ENCODE measurements at places on chromosomes 16 and 17.

DNA sequence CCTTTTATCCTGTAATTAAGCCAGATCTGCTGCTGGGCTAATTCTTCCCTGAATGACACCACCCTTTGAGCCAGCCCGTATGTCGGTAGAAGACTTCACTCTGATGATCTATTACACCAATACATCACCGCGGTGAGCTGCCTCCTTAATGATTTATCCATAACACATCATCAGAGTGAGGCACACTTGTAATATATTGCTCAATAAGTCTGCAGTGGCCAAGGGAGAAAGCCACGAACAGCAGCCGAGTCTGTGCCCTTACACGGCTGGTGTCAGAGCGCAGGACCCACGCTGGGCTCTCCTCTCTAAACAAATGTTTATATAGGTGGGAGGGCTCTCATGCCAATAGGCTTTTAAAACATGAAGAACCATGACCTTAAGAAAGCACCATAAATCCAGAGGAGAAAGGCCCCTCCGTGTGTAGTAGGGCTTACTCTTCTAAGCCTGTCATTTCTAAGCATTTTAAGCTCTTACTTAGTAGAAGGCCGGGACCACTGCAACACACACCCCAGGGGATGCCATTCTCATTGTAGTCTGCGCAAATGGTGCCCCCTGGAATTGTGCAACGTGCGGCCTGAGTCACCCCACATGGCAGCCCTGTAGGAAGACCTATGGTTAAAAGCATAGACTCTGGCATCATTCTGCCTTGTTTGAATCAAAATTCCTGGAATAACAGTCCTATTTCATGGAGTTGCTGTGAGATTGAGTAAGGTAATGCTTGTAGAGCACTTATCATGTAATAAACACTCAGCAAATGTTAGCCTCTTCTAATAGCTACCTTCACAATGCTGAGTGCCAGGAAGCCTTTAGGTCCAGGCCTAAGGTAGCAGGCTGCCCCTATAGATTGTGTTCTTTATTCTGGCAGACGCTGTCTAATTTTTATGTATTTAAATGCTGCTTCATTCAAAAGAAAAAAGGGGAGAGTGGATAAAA, 26.1 kb downstream of the MRPS23 start:
- no peak for DNase-seq

DNA sequence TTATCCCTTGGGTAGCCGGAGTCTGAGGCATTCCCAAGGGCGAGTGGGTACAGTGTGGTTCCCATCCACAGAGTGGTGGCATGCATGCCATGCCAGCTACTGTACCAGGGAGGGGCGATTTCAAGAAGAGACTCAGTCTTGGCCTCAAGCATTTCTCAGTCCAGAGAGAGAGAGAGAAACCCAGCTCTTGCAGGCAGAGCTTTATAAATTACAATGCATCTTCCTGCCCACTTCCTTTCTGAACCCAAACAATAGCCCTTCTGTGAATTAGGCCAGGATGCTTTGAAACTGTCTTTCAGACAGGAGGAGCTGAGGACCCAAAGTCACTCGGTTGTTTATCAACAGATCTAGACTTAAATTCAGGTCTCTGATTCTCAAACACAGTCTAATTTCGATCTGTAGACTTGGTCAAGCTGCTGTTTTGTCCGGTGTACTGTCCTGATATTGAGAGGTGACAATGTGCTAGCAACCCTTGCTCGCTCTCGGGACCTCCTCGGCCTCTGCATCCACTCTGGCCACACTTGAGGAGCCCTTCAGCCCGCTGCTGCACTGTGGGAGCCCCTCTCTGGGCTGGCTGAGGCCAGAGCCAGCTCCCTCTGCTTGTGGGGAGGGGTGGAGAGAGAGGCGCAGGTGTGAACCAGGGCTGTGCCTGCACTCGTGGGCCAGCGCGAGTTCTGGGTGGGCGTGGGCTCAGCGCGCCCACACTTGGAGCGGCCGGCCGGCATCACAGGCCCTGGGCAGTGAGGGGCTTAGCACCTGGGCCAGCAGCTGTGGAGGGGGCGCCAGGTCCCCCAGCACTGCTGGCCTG, 408.0 kb downstream of the UTP18 start:
- no peak for DNase-seq

DNA sequence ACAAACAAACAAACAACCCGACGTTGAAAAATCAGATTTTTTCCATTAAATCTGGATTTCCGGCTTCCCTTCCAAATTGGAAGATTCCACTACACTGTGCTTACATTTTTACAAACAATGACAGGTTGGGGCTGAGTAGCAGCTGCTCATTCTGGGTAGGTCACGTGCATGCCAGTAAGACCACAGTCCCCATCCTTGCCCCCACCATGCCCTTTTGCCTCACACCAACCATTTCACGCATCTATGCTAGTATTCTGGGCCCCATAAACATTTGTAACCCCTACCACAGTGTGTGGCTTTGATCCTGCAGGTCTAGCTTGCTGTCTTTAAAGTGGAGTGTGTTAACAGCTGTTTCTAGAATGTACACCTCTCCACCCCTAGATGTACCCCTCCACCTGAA, 366.1 kb downstream of the XYLT1 start:
- DNase-seq, result no peak

DNA sequence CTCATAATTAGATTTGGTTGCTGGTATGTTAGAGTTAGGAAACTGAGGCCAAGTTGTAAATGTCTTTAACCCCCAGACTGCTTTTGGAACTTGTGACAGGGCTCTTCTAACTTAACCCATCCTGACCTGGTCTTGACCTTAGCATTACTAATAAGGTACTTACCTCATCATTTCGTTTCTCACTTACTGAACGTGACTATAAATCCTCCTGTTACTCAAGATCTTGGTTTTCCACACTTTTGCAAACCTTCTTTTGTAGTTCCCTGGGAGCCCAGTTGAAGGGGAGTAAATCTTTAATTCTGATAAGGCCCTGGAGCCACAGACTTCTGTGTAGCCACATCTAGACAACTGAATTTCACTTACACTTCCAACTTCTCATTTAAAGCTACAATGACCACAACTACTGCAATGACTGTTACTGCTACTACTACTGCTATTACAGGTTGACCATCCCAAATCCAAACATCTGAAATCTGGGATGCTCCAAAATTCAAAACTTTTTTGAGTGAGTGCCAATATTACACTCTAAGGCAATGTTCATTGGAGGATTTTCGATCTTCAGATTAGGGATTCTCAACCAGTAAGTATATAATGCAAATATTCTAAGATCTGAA, 248.8 kb upstream of the TBX2 start:
- no peak for DNase-seq

DNA sequence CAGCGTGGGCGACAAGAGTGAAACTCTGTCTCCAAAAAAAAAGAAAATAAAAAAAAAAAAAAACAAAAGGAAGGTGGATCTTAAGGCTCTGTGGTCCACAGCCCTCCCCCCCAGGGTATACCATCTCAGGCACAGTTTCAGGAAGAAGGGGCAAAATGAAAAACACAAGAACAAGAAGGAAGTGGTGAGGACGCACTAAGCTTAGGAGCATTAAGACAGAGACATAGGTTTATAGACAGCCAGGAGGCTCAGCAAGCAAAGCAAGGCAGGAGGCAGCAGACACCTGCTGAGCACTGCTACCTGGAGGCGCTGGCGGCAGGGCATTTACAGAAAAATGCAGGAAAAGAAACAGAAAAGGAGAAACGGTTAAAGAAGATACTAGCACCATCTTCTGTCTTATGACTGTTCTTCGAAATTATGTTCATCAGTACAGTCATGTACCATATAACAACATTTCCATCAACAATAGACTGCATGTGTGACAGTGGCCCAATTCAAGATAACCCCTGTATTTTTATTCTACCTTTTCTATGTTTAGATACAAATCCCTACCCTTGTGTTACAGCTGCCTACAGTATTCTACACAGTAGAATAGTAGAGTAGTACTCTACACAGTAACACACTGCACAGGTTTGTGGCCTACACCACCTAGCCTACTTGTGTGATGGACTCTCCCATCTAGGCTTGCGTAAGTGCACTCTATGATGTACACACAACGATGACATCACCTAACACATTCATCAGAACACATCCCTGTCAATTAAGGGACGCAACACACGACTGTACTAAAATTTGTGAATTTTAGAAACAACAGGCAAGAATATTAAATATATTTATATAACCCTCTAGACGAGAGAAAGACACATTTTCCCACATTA, 62.5 kb downstream of the XPO6 start:
- DNase-seq, result no peak

DNA sequence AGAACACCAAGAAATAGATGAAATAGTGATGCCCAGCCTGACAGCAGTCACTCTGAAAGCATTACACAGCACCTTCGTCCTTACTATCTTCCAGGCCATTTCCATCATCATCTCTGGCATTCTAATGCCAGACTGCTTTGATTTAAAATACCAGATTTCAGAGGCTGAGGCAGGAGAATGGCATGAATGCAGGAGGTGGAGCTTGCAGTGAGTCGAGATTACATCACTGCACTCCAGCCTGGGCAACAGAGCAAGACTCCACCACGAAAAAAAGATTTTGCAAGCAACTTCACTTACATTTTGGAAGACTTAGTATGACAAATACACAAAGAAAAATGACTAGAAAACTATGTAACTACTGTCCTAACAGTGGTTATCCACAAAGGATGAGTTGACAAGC, 244.0 kb downstream of the CPPED1 start:
- no peak for DNase-seq

- peak; percentile 69 for DNase-seq
Observed at GRCh38 chr17:10127819-10128425, 70.5 kb downstream of the GAS7 start.

- DNase-seq, result peak; percentile 41
Observed at GRCh38 chr17:80898716-80899115, 92.9 kb upstream of the CHMP6 start.

- no peak for DNase-seq
Observed at GRCh38 chr17:80791758-80792284, 199.8 kb upstream of the CHMP6 start.

- no peak for DNase-seq
Observed at GRCh38 chr16:66481081-66481942, 54.2 kb downstream of the BEAN1 start.

GRCh38 chr17:18101828-18102227, 6.7 kb upstream of the MYO15A start:
- no peak for DNase-seq

DNA sequence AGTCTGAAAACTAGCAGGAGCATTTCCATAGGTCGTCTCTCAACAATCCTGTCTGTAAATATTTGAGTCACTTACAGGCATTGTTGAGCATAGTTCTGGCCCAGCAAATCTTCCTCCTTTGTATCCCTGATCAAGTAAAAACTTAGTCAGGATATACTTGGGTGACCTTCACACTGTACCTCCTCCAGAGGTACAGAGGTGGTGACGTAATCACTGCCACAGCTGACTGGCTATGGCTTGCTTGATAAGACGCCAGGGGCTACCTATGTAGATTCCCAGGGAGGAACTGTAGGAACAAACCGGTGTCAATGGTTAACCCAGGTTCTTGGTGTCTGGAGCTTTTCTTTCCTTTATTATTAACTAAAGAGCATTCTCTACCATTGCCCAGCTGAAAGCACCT, at the start of gene KCNJ16:
Gene KCNJ16 (plus strand): TSS at position 270 of the 400 bp plus-strand sequence. CDS start 56,863 bp downstream, outside the sequence.
- DNase-seq, result peak; percentile 47

GRCh38 chr17:21271454-21272183, 12.9 kb upstream of the MAP2K3 start:
- no peak for DNase-seq

GRCh38 chr17:44673893-44674292, 15.7 kb downstream of the CCDC43 start:
- no peak for DNase-seq
